ENCODE measurements at places on chromosomes 4 and X. TPM values are rescaled to one million over a fixed set of nuclear protein-coding genes. Genes with fewer than 3 reads are reported as not detected.
A peak's percentile ranks its signal among the peaks of the same experiment; 100 is the strongest.

DNA sequence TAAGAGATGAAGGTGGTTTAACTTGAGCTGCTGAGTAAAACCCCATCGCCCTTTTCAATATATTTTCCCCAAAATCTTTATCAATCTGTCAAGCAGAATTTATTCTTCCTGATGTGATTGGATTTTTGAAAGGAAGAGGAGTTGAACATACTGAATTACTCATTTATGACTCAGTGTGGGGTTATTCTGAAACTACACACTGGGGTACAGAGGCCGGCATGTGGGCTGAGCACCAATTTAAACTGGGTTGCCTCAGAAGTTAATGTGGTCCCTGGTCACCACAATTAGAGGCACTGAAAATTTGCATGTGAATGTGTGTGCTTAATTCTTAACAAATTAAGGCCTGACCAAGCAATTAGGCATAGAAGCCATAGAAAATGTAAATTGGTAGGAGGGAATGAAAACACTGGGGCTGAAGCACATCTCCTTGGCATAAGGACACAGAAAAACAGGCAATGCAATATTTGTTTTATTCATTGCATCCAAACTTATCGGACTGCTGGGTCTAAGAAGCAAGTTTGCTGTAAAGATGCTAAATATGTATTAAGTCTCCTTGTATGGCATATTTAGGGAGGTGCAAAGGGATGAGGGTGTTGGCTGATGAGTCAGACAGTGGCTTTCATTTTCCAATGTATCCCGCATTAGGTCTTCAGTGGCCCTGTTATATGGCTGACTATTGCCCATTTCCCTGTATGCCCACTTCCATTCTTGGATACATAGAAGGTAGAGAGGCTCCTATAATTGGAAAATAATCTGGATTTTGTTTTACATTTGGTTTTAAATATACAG is 170.9 kb downstream of the IL15 start:
- DNase-seq = no peak

DNA sequence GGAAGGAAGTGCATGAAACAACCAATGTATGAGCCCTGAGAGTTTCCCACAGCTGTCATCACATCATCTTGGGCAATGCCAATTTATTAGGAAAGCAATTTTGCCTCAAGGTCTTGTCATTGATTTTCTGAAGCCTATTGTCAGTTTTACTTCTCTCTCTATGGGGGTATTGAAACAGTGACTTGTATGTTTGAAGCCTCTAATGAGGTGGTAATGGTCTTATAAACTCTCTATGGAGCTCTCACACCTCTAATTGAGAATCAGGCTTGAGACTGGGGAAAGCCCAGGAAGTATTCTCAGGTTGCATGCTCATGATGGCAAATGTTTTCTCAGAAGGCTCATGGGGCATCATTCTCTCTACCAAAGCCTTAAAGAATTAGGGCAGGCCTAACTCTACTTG is 308.2 kb upstream of the EMCN start:
- no peak for DNase-seq

Gene PAGE5
- not detected for total RNA-seq

Gene NR3C2
- 21.1 TPM for total RNA-seq

Gene SORBS2
- total RNA-seq = 2,158 TPM

- no peak for DNase-seq
Measured at GRCh38 chr4:67884701-67885100, 899 bp upstream of the TMPRSS11D start.

DNA sequence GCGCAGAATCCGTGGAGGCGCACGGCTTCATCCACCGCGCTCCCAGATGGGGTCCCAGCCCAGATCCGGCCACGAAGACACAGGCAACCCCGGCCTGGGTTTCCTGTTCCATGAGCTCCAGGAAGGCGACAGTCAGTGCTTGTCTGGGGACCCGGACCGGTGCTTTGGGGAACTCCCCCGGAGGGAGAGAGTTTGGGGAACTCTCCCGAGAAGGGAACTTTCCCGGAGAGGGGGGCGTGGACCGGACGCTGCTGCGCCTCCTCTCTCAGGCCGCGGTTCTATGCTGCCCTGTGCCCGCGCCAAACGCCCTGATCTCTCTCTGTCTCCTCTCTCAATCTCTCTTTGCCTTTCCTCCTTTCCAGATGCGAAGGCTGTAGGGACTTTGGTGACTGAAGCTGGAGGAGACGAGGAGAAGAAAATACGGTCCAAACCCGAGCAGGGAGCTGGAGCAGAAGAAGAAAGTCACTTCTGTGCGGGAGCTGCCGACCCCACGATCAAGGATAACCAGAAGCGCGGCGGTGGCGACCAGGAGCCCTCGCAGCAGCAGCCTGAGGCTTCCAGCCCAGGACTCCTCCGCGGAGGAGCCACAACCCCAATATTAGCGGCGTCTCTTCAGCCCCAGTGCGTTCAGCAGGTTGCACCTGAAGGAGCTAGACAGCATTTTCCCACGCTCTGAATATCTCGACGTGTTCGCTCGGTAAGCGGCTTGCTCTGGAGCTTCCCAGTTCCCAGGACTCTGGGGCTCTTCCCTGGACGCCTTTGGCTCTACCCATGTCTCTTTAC is 47.6 kb upstream of the NKAP start:
- DNase-seq = no peak

- DNase-seq = no peak
Measured at GRCh38 chr4:16818005-16818404, 80.4 kb downstream of the LDB2 start.

GRCh38 chrX:155592981-155593380 is 19.8 kb downstream of the TMLHE start:
- DNase-seq = no peak

DNA sequence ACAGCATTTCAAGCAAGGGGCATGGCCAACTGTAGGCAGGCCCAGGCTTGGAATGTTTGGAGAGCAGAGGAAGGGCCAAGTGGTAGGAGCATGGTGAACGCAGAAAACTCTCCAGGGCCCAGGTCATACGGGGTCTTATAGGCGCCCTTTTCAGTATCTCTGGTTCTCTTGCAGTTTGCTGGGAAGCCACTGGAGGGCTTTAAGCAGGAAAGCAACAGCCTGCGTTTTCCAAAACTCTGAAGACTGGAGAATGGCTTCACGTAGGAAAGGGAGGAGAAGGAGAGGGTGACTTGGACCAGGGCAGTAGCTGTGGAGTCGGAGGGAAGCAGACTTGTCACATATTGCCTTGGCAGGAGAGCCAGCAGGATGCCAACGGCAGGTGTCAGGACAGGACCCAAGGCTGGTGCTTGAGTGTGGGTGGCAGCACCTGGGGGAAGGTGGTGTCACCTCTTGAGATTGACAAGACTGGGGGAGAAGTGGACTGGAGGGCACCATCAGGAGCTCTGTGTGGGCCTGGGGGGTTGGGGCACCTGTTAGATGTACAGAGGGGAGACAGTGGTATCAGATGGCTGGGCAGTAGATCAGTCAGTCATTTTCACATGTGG is 21.9 kb downstream of the TKTL1 start:
- peak; percentile 21 for DNase-seq
